ENCODE measurements at places on chromosomes 5 and 9. TPM values are rescaled to one million over a fixed set of nuclear protein-coding genes. Genes with fewer than 3 reads are reported as not detected.

SAPCD2 gene
- 8.1 TPM for total RNA-seq

ARID3C gene
- 0.26 TPM for total RNA-seq

TIMD4 gene
- not detected for total RNA-seq

PCDHA12 gene
- total RNA-seq: 0.08 TPM

MARVELD2 gene
- not detected for total RNA-seq

OBP2A gene
- not detected for total RNA-seq

FAM153A gene
- not detected for total RNA-seq

CYLC2 gene
- not detected for total RNA-seq

NOXA1 gene
- 0.75 TPM for total RNA-seq

RLN2 gene
- not detected for total RNA-seq

ACOT12 gene
- total RNA-seq: 8.5 TPM

CD14 gene
- not detected for total RNA-seq

CDH9 gene
- not detected for total RNA-seq

CER1 gene
- not detected for total RNA-seq

TXNDC8 gene
- not detected for total RNA-seq

SEMA6A gene
- total RNA-seq: 39.0 TPM

TTC23L gene
- total RNA-seq: 0.40 TPM

FGD3 gene
- total RNA-seq: 0.08 TPM

PHYKPL gene
- 7.7 TPM for total RNA-seq

GABRP gene
- not detected for total RNA-seq

GLT6D1 gene
- not detected for total RNA-seq

GTF2H2 gene
- total RNA-seq: 19.7 TPM

NXNL2 gene
- total RNA-seq: not detected

AIF1L gene
- 32.6 TPM for total RNA-seq

BNIP1 gene
- total RNA-seq: 17.1 TPM

RFX3 gene
- 4.6 TPM for total RNA-seq

SURF1 gene
- total RNA-seq: 64.2 TPM

GADD45G gene
- total RNA-seq: not detected

RANBP3L gene
- total RNA-seq: 0.05 TPM

EQTN gene
- not detected for total RNA-seq

CLIC3 gene
- not detected for total RNA-seq

CTXN3 gene
- not detected for total RNA-seq

SLC27A6 gene
- total RNA-seq: not detected

Data from SK-MEL-5 (cell line).